ENCODE measurements at places on chromosomes 2 and 18.
A peak's percentile ranks its signal among the peaks of the same experiment; 100 is the strongest.

GRCh38 chr2:224927646-224928173 lies 114.6 kb downstream of the DOCK10 start:
- DNase-seq = no peak

GRCh38 chr2:172614932-172615331 lies 59.0 kb downstream of the PDK1 start:
- no peak for DNase-seq

DNA sequence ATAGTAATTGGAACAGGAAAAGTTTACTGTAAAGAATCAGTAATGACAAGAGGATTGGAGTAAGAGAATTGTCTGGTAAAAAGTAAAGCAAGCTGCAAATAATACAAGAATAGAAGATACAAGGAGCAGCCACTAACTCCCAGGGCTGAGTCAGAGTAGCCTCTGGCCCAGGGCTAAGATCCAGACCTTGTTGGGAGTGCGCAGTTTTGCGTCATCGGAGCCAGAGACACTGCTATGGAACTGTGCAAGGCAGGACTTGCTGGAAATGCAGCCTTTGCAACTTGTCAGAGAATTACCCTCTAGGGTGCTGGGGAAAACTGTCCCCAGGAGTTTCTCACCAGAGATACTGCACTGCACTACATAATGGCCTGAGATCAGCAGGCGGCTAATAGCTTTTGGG lies 135.2 kb downstream of the NYAP2 start:
- no peak for DNase-seq

DNA sequence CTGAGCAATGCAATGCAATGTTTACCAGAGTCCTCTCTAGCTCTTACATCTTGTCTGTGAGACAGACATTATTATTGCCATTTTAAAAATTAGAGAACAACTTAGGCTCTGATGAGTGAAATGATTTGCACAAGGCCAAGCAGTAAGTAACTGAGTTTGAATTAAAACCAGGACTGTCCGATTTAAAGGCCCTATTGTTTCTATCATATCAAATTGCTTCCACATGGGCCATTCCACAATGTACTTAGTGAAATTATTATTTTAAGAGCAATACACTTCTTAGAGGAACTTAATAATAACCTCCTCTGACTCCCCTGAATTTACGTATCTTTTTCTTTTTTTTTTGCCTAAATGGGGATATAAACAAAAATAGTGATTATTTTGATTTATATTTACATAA lies 64.6 kb downstream of the PLCL1 start:
- DNase-seq = no peak

DNA sequence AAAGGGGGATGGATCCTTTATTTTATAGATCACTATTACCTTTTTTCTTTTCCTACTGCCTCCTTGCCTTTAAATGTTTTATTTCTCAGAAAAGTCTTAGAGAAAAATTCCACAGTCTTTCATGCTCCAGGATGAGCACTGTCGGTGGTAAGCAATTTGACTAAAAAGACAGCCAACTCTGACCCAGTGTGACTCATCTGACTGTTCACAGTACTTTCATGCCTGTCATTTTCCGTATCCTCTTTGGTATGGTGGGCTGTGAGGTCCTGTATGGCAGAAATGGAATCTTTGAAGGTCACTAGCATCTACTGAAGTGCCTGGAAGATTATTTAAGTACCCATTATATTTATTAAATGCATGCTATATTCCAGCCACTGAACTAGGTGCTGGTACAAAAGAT lies 2.1 kb upstream of the RFTN2 start:
- no peak for DNase-seq

DNA sequence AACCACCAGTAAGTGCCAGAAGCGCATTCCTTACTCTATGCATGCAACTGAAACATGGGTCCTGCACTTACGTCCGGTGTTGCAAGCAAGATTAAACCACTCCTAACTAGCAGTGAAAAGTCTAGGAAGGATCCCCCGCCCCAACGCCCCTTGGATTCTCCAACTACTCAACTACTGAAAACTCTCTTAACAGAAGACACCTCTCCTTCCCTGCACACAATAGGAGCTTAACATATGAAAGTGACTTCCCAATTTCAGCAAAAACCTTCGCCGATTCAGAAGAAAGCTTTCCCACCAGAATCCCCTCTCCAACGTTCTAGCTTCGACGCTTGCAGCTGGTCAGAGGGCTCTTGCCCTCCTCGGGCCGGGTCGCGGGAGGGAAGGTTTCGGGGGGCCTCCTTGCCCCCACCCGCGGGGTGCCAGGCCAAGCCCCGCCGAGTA lies 578 bp downstream of the IWS1 start:
- DNase-seq = peak; percentile 42

DNA sequence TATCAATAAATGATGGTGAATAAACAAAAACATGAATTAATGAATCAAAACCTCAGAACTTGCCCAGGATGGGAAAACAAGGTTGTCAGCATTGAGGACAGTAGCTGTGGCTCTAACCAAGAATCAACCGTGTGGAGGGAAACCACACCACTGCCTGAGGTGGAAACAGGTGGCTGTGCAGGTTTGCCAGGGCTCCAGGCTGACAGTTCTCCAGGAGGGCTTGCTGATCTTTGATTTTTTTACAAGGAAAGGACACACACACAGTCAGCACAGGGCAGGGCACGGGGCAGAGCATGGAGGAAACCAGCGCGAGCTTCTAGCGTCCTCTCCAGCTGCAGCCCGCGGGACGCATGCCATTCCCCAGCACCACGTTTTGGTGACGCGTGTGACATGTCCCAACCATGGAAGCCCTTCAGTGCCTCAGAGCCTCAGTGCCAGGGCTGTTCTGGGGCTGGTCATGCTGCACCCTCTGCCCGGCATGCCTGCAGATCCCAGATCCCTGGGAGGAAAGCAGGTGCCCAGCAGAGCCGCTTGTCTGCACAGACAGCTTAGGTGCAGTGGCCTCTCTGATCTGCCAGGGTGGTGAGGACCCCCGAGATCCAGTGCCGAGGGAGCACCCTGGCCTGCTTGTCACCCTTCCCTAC lies 15.8 kb upstream of the AGXT start:
- no peak for DNase-seq

- no peak for DNase-seq
Observed at GRCh38 chr2:204258890-204259289, 286.4 kb upstream of the PARD3B start.

DNA sequence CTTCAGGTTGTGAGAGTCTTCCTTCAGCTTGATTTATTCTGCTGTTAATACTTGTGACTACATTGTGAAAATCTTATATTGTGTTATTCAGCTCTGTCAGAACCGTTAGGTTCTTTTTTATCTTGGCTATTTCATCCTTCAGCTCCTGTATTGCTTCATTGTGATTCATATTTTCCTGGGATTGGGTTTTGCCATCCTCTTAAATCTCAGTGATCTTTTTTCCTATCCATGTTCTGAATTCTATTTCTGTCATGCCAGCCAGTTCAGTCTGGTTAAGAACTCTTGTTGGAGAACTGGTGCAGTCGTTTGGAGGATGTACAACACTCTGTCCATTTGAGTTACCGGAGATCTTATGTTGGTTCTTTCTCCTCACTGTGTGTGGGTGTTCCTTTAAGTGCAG lies 19.1 kb downstream of the MSTN start:
- DNase-seq = no peak

- DNase-seq = no peak
Observed at GRCh38 chr18:79042276-79042675, 26.9 kb upstream of the ATP9B start.

DNA sequence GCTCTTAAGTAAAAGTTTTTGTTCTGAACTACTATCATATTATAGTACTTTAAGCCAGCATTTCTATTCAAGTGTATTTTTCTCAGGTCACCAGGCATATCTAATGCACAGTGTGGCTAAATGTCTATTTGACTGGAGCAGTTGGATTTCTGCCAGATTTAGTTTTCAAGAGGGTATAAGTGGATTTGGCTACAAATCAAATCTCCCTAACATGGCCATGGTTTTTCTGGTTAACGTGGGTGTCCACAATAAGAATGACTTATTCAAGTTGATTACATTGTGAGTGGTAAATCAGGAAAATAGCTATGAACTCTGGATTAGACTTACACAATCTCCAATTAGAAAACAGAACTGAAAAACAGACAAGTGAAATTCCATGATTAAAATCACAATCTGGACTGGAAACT lies 5.7 kb upstream of the CHN1 start:
- no peak for DNase-seq

GRCh38 chr2:95158891-95159619 lies 593 bp downstream of the ZNF514 start:
- DNase-seq = peak; percentile 57

- no peak for DNase-seq
Observed at GRCh38 chr2:209560911-209561310, 137.1 kb downstream of the MAP2 start.

DNA sequence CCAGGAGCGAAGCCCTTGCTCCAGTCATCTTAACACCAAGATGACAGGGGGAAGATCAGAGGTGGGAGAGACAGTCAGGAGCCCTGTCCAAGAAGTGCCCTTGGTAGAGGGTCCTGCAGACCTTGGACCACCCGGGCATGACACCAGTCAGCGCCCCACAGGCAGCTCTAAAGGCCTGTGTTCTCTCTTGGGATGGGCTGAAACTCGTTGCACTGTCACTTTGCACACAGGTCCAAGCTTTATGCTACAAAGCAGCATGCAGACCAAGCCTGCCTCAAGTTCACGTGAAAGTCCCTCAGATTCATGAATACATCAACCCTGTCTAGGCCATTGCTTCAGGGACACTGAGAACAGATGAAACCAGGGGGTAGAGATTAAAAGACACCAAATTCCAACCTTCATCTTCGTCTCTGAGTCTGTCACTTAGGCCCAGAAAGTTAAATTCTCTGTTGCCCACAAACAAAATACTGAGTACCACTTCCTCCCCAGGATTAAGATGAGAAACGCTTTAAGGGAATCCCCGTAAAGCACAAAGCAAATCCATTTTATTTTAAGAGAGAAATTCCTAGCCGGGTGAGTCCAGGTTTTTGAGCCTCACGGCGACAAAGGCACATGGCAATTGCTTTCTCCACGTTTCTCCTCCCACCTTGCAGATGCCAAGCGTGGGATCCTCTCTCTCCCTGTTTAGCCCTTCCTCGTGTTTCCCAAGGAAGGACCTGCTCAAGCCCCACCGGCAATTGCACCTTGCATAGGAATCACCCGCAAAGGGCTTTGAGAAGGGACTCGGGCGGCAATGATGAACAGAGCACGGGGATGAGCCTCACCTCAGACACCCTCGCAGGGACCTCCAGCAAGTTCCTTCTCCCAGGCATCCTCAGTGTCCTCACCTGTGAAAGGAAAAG lies 75.0 kb upstream of the ID2 start:
- DNase-seq = no peak

DNA sequence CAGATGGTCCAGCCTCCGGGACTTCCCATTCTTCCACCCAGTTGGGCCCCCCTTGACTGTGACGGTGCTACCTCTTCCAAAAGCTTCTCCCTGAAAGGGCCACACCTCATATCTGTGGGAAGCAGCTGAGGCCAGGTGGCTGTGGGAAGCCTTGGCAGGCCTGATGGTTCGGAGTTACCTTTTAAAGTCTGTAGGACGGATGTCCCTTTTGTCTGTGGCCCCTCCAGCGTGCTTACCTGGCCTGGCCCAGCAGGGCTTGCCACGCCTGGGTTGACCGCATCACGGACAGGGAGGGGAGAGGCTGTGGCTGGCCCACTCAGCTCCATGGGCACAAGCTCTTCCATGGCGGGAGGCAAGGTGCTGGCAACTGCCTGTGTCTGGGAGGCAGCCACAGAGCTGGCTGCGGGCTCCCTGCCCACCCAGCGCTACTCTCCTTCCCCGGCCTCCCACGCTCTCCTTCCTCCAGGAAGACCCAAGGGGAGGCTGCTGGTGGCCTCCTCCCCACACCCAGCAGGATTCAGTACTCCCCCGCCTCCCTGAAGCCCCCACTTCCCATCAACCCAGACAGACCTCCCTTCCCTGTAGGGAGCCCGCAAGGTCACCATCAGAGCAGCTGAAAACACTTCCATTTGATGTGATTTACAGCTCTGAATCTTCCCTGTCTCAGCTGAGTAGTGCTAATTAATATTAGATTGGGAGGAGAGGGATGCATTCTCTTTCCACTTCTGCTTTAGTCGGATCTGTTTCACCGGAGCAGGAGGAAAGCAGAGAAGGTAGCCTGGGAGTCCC lies 52.8 kb downstream of the EDAR start:
- no peak for DNase-seq

DNA sequence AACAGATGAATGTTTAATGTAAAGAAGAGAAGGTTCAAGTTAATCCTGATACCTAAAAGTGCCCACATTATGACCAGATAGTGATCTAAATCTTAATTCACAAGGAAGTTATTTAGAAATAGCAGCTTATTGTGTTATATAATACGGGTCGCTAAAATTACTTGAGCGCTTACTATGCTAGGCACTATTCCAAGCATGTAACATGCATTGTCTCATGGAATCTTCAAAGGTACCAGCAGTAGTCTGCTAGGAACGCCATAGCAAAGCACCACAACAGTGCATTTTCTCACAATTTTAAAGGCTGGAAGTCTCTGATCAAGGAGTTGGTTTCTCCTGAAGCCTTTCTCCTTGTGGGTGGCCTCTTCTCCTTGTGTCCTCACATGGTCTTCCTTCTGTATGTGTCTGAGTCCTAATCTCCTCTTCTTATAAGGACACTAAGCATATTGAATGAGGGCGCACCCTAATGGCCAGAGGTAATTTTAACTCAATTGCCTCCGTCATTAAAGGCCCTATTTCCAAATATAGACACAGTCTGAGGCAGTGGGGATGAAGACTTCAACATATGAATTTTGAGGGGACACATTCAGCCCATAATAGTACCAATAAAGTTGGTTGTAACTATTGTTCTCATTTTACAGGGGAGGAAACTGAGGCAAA lies 118.4 kb downstream of the LRRC30 start:
- no peak for DNase-seq

GRCh38 chr2:150587547-150588505 lies 100.4 kb upstream of the RND3 start:
- no peak for DNase-seq

- DNase-seq = no peak
Observed at GRCh38 chr18:9049495-9049809, 53.0 kb upstream of the NDUFV2 start.

GRCh38 chr18:71784777-71785176 lies 759.4 kb downstream of the CBLN2 start:
- DNase-seq = no peak

- no peak for DNase-seq
Observed at GRCh38 chr2:136259551-136259950, 141.6 kb upstream of the CXCR4 start.

- no peak for DNase-seq
Observed at GRCh38 chr2:176272870-176273459, 3.7 kb downstream of the MTX2 start.

Data from Caki2 (cell line).